Activated CD4-positive, alpha-beta T cell treated with anti-CD3 and anti-CD28 coated beads, Interleukin-2, Interleukin-6, amounts not matched to agents 100 ng/mL and 50 ng/mL, durations not matched to agents 16 hours and 8 hours (primary cell): ENCODE measurements at places on chromosomes 6 and 20.

GRCh38 chr6:81938014-81938856 is 185.8 kb upstream of the TENT5A start:
- DNase-seq = no peak

DNA sequence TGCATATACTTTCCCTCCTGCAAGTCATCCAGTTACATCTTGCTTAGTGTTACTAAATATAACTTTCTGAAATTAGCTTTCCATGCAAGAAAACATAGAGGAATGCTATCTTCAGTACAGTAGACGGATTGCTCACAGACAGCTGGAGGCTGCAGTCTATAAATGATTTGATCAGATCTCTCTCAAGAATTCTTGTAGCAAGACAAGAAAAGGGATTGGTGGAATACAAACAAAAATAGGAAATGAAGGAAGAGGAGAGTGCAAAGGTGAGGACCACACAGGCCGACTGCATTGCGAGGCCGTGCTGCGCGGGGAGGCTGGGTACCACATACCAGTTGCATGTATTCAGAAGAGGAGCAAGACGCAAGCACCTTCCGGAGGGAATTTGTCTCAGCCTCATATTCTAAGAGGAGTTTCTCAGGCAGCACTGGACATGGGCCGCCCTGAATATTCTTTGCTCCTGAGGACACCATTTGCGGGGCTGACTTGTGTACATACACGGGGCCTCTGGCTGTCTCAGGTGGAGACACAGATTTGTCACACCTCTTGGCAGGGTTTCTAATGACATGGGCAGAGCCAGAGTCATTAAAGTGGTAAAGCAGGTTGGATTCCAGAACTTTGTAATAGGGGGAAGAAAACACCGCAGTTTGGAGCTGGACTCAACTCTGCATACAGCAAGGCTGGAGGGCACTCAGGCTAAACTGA is 22.7 kb upstream of the KIF25 start:
- no peak for DNase-seq

DNA sequence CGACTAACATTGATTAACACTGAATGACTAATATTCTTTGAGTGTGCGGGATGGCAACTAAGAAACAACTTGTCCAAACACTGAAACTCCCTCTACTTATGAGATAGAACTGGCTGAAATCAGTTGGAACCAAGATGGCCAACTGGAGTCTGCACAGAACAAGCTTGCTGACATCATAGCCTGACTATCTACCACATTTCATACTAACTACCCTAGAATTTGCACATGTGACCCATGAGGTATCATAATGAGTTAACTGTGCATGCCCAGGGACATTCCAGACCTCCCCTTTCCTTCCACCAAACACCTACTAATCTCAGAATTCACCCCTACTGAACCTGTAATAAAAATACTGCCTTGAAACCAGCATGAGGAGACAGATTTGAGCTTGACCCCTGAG is 43.2 kb downstream of the PHIP start:
- peak; percentile 54 for DNase-seq

- DNase-seq = no peak
These were observed 30.6 kb downstream of the RBM24 start for GRCh38 chr6:17311595-17312311.

DNA sequence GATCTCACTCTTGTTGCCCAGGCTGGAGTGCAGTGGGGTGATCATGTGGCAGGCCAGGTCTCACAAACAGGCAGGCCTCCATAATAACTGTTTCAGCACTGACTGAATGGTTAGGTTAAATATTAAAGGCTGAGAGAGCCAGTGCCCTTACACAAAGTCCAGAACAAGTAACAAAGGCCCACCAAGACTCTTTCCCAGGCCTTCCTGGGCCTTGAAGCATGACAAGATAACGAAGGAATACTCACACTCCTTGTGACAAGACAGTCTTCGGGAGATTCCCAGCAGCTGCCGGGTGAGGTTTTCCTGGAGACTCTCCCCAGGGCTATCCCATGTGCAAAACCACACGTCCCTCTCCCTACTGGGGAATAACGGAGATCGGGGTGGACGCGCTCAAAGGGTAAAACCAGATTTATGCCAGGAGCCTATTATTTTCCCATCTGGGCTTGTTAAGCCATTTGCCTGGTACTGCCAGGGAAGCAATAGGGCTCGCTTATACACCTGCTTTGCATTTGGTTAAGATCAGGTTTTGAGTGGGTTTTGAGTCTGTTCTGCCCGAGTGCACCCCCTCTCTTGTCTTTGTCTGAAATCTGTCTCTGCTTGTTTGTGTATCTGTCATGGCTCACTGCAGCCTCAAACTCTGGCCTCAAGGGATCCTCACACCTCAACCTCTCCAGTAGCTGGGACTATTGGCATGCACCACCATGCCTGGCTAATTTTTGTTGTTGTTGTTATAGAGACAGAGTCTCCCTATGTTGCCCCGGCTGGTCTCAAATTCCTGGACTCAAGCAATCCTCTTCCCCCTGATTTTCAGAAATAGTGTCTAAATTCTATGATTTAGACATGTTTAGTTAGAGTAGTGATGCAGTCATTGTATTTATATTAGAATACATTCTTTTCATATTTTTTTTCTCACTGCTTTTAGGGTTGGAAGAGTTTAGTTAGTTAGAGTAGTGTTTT is 1.4 kb upstream of the ENPP3 start:
- DNase-seq = no peak

DNA sequence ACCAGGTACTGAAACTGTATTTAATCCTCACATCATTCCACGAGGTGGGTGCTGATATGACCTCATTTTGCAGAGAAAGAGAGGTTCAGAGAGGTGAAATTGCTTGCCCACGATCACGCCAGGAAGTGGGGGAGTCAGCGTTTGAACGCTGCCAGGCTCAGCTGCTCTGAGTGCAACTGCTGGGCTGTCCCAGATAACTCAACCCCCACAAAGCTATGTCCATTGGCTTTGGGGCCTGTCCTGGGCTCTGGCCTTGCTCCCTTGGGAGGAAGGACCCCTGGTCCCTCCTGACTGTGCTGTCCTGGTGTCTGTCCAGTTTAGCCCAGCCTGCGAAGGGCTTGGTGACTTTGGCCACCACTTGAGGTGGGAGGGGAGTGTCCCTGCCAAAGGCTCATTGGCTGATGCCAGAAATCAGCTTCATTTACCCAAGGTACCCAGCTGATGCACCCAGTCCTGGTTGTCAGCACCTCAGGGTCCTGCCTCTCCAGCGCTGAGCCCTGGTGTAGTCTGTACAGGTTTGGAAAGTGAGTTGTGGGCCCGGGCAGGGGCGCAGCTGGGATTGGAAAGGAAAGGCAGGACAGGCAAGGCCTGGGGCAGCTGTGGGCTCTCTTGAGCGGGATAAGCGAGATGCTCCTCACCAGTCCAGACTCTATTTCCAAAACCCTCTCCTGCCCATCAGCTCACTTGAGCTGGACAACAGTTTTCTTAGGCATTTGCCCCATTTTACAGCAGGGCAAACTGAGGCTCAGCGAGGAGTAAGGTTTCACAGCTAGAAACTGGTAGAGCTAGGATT is 38.5 kb downstream of the SUN5 start:
- no peak for DNase-seq

- DNase-seq = no peak
These were observed 64.3 kb downstream of the ANKS1A start for GRCh38 chr6:34953061-34954025.

- DNase-seq = no peak
These were observed 22.3 kb upstream of the AVP start for GRCh38 chr20:3106658-3107463.

DNA sequence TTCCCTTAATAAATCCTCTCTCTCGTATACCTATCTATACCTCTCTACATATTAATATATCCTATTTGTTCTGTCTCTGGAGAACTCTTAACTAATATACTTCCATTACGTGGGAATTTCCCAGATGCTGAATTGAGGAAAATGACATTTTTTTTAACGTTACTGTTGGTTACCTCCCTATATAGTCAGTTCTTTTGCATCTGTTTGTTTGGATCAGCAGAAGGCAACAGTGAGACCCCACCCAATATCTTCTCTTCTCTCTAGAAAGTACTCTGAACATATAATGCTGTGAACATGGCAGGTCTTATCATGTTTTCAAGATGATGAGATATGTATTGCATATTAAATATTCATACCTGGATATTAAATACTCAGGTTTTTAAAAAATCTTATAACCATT is 12.7 kb downstream of the RFPL4B start:
- no peak for DNase-seq

DNA sequence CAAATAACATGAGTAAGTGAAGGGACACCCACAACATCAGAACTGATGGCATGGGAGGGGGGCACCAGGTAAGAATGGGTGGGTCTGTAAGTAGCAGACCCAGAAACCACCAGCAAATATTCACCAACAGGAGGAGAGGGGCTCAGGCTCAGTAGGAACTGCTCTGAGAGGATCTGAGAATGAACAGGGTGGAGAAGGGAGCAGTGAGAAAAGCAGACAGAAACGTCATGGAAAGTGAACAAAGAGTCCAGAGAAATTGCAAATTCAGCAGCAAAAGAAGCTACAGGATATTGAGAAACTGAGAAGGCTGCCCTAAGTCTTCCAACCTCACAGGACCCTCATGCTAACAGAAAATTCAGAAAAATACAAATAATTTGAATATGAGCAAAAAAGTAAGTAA is 121.3 kb downstream of the KIF16B start:
- no peak for DNase-seq

DNA sequence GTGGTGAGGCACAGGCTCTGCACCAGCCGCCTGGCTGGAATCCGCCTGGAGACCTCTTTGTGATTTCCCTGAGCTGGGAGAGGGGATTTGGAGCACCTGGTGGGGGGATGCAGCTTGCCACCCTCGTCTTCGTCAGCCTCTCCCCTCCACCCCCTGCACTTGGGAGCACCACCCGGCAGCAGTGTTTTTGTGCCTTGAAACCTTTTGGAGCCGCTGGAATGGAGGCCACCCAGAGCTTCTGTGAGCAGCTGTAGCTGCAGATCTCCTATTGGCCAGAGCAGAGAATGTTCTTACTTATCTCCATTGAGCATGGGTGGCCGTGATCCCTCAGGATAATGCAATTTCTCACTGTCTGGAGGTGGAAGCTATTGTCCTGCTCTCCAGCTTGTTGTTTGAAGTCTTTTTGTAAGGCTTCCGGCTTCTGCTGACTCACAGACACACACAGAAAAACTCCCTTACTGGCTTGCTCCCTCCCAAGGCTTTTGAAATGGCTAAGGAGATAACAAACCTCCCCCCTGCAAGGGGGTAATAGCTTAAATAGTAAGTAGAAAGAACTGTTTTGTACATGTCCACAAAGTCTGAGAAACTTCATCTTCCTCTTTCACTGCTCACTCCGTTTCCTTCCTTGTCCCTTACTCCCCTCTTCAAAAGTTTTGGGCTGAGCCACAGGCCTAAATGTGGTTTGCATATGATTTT is 271.2 kb downstream of the PRL start:
- peak; percentile 37 for DNase-seq

DNA sequence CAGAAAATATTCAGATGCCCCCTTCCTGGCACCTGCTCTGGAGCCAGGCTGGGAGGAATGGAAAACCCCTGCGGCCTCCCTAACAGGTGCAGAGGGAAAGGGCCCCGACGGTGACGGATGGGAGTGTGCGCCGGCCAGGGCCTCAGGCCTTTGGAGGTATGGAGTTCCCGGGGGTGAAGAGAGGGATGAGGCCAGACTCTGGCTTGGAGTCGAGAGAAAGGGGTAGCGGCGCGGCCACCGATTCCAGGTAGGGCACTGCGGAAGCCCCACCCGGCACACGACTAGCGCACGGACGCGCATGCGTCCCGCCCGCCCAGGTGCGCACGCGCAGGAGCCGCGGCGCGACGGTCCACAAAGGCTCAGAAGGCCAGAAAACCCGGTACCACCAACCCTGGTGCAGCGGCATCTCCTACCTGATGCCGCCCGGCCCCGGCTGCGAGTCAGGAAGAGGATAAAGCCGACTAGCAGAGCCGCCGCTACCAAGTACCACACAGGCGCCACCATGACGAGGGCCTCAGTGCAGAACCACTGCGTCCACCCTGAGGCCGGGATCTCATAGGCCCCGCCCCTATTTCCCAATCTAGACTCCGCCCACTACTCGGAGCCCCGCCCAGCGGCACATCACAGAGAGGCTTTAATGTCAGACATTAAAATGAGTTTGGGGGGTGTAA is at the start of gene DDRGK1:
Gene DDRGK1 (minus strand): TSS at position 559 of the 671 bp plus-strand sequence. CDS start 55 bp downstream, at position 504.
- peak; percentile 94 for DNase-seq

GRCh38 chr6:49284180-49284579 is 178.9 kb downstream of the MMUT start:
- DNase-seq = no peak

- DNase-seq = no peak
These were observed 132.6 kb downstream of the CEBPB start for GRCh38 chr20:50323209-50323608.

DNA sequence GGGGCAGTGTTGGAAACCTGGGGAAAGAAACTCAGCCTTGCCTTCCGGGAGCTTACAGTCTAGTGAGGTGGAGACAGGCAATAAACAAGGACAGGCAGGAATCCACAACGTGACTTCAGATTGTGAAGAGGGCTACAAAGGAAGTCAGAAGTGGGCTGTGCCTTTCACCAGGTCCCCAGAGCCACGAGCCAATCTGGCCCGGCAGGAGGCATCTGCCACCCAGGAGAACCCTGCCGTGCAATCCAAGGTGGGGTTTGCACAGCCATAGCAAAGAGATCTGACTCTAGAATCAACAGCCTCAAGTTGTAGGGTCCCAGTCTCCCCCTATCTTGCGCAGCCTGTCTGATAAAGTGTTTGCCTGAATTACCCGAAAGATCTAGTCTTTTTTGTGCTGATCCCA is 5.5 kb downstream of the SLC32A1 start:
- no peak for DNase-seq

DNA sequence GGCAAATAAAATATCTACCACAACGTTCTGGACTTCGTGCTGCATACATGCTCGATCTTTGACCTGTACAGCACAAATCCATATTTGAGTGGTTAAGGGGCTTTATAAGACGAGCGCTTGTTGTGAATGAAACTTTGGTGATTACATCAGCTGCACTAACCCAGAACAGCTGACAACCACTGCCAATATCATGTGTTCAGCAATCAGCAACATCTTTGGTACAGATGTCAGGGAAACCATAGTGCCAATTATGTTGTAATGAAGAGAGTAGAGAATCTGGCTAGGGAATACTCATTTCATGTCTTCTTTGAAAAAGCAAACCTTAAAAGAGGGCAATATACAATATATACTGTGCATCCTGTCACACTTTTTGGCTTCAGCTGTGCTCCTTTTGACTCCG is 188.6 kb upstream of the NT5E start:
- no peak for DNase-seq

DNA sequence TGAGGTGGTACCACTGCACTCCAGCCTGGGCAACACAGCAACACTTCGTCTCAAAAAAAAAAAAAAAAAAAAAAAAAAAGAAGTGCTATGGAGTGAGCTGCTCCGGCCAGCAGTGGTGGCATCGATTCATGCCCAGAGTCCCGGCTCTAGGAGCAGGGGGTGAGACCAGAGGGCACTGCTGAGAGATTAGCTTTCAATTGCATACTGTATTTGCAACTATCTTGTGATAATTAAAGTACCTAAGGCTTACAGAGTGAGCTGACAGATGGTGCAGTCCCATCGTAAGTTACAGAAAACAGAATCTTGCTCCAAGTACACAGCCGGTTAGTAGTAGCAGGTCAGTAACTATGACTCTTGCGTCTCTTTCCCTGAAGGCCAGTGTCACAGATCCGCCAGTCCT is 31.5 kb downstream of the TMEM14B start:
- no peak for DNase-seq
